ENCODE measurements at places on chromosomes 12 and 14. TPM values are rescaled to one million over a fixed set of nuclear protein-coding genes. Genes with fewer than 3 reads are reported as not detected.

JAG2 gene
- total RNA-seq = 11.2 TPM

P2RX2 gene
- total RNA-seq = not detected

VDR gene
- total RNA-seq = 267 TPM

A2M gene
- not detected for total RNA-seq

FIGNL2 gene
- total RNA-seq = 0.33 TPM

BDKRB1 gene
- total RNA-seq = not detected

VRK1 gene
- total RNA-seq = 76.7 TPM

KCNC2 gene
- total RNA-seq = not detected

DNA sequence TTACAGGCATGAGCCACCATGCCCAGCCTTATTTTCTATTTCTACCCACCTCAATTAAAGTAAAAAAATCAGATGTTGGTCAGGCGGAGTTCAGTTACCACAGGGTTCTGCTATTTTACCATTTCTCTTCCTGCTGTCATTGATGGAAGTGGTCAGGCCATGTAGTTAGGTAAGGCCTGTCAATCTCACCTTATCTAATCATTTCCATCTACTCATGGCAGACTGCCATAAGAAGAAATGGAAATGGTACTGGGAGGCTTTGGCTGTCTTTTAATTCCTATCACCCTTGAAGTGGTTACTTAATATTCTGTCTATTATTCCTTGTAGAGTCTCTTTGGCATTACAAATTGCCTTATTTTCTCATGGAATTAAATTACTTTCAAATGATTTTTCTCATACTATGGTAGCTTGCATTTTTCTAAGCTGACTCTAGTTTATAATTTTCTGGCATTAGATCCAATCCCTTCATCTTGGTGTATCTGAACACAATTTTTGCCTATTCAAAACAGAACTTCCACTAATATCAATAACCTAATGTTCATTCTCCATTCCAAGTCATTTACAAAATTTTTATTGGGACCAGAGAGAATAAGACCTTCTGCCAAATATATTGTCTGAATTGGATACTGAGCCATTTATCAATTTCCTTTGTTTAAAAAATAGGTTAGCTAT lies 198.7 kb downstream of the DACT1 start:
- no peak overlapping the region for H3K4me3 ChIP-seq
- DNase-seq = no peak
- no peak overlapping the region for H3K27ac ChIP-seq
- H3K27me3 ChIP-seq = no peaks in the 10 kb centered on the region
- no peaks in the 10 kb centered on the region for H3K4me1 ChIP-seq
- no peaks in the 10 kb centered on the region for H3K36me3 ChIP-seq

GRCh38 chr14:39665075-39665475 lies 232.8 kb upstream of the FBXO33 start:
- H3K4me3 ChIP-seq = no peak overlapping the region
- no peak overlapping the region for H3K27ac ChIP-seq

DNA sequence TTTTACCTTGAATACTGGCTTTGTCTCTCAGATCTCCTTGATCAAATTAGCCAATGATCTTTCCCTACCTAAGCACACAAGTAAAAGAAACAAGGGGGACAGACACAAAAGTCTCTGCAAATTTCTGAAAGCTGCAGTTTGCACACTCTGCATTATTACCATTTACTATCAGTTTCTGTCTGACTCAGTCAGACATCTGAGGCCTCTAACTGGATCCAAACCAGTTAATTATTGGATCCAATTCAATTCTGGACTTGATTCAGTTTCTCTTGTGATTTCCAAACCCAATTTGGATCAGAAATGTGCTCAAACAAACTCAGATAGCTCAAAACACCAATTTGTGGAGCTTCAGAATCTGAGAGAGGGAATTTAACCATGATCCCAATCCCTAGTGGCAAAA lies 16.6 kb downstream of the SSTR1 start:
- no peak for DNase-seq
- H3K4me1 ChIP-seq = no peaks in the 10 kb centered on the region
- no peak overlapping the region for H3K4me3 ChIP-seq
- no peaks in the 10 kb centered on the region for H3K36me3 ChIP-seq

GRCh38 chr14:88895116-88895515 lies 70.7 kb downstream of the TTC8 start:
- no peak overlapping the region for H3K4me3 ChIP-seq
- no peak for DNase-seq
- H3K4me1 ChIP-seq = no peaks in the 10 kb centered on the region
- H3K27me3 ChIP-seq = peaks cover 8% of the 10 kb centered on the region
- no peak overlapping the region for H3K27ac ChIP-seq

DNA sequence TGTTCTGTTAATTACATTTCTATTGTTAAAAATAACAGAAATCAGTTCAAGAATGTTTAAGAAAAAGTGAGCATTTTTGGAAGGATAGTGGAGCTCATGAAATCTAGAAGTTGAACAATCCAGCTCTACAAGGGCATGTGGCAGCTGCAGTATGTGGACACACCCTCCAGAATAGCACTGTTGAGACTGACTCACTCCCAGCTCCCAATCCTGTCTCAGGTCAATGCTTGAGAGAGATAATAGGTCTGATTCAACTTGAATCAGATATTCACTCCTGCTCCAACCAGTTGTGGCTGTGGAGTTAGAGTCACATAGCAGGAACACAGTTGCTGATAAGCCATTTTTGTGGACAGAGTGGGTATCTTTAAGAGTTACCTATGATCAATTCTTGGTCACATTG lies 113.0 kb upstream of the NTF3 start:
- no peaks in the 10 kb centered on the region for H3K36me3 ChIP-seq
- no peak overlapping the region for H3K4me3 ChIP-seq
- H3K27me3 ChIP-seq = peaks cover 5% of the 10 kb centered on the region
- no peak overlapping the region for H3K27ac ChIP-seq
- DNase-seq = no peak

GRCh38 chr12:103442182-103442555 lies 53.6 kb downstream of the C12orf42 start:
- H3K27me3 ChIP-seq = no peaks in the 10 kb centered on the region
- H3K4me3 ChIP-seq = peak overlapping the region; percentile 42

GRCh38 chr14:32564596-32564995 lies 235.5 kb downstream of the AKAP6 start:
- peak overlapping the region; percentile 32 for H3K27ac ChIP-seq
- H3K4me3 ChIP-seq = peak overlapping the region; percentile 13
- peaks cover 12% of the 10 kb centered on the region for H3K27me3 ChIP-seq
- peak; percentile 56 for DNase-seq

GRCh38 chr14:103382376-103382775 lies 2.8 kb upstream of the MARK3 start:
- peaks cover 6% of the 10 kb centered on the region for H3K36me3 ChIP-seq
- H3K27ac ChIP-seq = no peak overlapping the region
- H3K4me1 ChIP-seq = peaks cover 18% of the 10 kb centered on the region

- no peak overlapping the region for H3K27ac ChIP-seq
- peaks cover 32% of the 10 kb centered on the region for H3K4me1 ChIP-seq
Observed at GRCh38 chr12:31804185-31804504, 75.3 kb upstream of the AMN1 start.

DNA sequence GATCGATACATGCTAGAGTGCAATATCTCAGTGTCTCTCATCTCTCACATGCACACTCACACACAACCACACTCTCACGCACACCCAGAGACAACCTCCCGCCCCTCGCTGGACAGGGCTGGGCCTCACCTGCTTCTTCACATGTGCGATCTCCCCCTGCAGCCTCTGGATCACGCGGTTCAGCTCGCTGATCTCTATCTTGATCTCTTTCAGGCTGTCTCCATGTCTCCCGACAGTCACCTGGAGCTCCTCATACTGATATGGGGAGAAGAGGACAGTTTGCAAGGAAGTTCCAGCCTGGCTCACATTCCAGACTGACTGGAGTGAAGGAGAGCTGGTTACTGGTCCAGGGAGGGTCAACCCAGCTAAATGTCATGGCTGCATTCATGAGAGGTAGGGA lies 4.4 kb downstream of the KRT2 start:
- no peak for DNase-seq
- peaks cover 2% of the 10 kb centered on the region for H3K27me3 ChIP-seq
- peak overlapping the region; percentile 6 for H3K4me3 ChIP-seq
- peaks cover 6% of the 10 kb centered on the region for H3K36me3 ChIP-seq
- peaks cover 51% of the 10 kb centered on the region for H3K4me1 ChIP-seq
- peak overlapping the region; percentile 52 for H3K27ac ChIP-seq

DNA sequence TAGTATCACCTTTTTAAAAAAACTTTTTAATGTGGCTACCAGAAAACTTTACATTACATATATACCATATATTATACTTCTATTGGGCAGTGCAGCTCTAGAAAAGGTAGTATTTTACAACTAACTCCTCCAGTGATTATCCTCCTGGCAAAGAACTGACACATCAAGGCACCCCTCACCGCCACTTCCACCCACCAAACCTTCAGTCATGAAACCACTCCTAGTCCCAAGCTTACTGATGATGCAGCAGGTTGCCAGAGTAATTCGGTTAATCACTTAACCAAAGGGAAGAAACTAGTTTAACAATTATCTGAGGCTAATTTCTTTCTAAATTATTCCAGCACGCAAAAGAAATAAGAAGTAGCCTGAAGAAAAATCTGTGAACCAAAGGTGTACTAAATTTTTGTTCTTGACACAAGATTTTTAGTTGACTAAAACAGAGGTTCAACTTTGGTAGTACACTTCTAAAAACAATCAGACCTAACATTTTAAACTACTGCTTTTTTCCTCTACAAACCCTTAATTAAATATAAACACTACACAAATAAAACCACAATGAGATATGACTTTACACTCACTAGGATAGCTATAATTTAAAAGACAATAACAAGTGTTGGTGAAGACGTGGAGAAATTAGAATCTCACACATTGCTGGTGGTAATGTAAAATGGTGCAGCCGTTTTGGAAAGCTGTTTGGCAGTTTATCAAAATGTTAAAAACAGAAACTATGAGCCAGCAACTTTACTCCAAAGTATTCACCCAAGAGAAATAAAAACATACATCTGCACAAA lies 16.7 kb downstream of the SPPL3 start:
- H3K36me3 ChIP-seq = peaks cover 5% of the 10 kb centered on the region
- no peak for DNase-seq
- no peak overlapping the region for H3K27ac ChIP-seq

GRCh38 chr12:132386926-132387497 lies 57.6 kb upstream of the GALNT9 start:
- no peak for DNase-seq
- H3K36me3 ChIP-seq = no peaks in the 10 kb centered on the region
- H3K4me1 ChIP-seq = no peaks in the 10 kb centered on the region

Data from activated CD4-positive, alpha-beta T cell treated with anti-CD3 and anti-CD28 coated beads, Interleukin-2, amount 10 ng/mL, durations not matched to agents 24 days and 14 days (primary cell).